ENCODE measurements at places on chromosomes 11 and 22.

GRCh38 chr22:42368379-42369249, 63.6 kb downstream of the NFAM1 start:
- DNase-seq: no peak

- DNase-seq: no peak
Observed at GRCh38 chr11:76368490-76368889, 12.4 kb downstream of the THAP12 start.

GRCh38 chr11:96267001-96267495, 75.9 kb downstream of the MAML2 start:
- no peak for DNase-seq

DNA sequence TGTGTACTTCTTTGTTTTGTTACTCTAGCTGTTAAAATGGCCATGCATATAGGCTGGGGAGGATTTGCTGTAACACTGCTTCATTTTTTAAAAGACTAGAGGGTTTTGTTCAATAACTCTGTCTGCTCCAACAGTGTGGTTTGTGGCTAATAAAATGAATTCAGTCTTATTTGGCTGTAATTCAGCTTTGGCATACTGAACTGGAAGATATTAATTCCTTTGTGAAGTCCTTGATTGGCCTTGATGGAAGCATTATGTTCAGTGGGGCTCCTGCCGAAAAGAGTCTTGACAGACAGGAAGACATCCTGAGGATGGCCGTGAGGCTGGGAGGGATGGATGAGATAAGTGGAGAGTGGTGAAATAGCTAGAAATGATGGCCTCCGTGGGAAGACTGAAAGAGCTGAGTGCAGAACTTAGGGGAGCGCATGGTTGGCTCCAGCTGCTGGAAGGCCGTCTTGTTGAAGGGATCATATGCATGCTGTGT, 44.8 kb upstream of the MYO18B start:
- DNase-seq: no peak

GRCh38 chr11:129286813-129287212, 88.8 kb upstream of the BARX2 start:
- DNase-seq: no peak

DNA sequence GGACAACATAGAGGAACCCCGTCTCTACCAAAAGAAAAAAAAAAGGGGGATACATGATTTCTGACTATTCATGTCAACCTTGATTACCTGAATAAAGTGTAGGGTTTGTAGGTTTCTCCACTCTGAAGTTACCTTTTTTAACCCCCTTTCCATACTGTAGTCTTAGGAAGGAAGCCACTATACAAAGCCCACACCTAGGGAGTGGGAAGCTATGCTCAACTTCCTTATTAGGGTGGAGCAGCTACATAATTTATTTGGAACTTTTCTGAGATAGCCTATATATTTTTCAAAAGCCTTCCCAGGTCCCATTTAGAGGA, 582 bp upstream of the ATP6V1E1 start:
- DNase-seq: no peak

DNA sequence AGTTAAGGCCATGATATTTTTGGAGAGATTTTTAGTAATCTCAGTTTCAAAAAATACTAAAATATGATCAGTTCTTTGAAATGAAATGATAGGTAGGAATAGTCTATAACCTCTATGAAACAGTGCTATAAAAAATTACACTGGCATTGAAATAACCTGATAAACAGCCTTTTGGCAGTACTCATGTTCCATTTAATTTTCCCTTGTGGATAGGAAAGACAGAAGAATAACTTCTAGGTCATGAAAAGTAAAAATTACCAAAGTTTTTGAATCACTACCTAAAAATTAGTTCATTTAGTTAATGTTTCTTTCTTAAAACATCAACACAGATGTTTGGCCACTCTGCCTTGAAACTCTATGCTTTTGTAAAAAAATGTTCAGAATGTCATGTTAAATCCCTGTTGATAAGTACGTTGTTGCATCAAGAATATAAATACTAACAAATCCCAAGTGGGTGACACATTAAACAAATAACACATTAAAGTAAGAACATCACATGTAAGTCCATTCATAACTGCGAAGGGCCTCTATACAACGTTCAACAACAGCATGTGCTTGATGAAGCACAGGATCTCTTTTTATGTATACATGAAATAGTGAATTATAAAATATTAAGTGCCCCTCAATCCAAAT, 290.2 kb downstream of the SWAP70 start:
- DNase-seq: no peak

DNA sequence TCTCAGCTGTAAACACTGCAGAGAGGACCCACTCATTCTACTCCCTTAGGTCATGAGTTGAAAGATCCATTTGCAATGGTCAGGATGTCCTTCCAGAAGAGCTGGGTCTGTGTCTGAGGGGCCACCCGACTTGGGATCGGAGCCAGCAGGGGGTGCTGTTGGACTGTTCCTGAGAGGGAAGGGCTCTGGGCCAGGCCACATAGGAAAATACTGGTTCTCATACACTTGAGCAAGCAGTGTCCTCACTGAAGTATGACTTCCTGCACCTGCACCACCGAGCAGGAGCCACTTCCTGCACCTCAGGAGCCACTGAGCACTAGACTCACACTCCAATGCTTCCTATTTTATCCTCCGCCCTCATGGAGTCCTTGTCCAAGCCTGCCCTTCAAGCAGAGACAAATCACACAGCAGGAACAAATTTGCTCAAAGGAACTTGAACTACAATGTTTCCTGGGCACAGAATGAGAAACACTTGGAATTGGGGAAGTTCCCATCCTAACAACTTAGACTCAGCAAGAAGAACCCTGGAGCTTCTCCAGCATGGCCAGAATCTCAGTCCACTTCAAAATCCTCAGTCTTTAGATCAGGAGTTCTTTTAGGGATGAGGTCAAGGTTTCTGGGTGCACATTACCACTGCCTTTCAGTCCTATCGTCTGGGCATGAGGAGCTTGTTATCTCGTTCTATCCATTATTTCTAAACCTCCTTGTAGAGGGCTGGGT, 36.6 kb upstream of the VPREB1 start:
- peak; percentile 26 for DNase-seq

DNA sequence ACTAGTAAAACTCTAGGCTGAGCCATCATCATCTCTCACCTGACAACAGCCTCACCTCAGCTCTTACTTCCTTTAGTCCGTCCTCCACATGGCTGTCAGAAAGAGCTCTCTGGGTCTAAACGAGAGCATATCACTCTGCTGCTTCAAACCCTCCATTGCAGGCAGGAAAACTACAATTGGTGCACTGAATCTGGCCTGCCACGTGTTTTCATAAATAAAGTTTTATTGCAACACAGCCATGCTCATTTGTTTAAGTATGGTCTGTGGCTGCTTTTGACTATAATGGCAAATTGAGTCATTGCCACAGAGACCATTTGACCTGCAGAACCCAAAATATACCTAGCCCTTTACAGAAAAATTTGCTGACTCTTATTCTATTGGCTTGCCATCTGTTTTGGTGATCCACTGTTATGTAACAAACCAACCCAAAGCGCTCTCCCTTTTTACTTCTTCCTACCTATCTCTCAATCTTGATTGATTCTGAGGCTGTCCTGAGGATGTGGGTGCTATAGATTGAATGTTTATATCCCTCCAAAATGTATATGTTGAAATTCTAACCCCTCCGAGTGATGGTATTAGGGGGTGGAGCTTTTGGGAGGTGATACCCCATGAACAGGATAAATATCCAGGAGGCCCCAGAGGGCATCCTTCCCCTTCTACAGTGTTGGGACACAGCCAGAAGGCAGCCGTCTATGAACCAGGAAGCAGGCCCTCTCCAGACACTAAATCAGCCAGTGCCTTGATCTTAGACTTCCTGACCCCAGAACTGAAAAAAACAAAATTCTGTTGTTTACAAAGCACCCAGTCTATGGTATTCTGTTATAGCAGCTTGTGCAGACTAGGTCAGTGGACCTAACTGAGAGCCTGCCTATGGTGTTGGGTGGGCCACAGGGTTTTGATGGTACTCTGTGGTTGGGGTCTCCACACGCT, 99.9 kb downstream of the PIWIL4 start:
- DNase-seq: no peak

GRCh38 chr11:131868629-131869507, 498.5 kb downstream of the NTM start:
- no peak for DNase-seq

DNA sequence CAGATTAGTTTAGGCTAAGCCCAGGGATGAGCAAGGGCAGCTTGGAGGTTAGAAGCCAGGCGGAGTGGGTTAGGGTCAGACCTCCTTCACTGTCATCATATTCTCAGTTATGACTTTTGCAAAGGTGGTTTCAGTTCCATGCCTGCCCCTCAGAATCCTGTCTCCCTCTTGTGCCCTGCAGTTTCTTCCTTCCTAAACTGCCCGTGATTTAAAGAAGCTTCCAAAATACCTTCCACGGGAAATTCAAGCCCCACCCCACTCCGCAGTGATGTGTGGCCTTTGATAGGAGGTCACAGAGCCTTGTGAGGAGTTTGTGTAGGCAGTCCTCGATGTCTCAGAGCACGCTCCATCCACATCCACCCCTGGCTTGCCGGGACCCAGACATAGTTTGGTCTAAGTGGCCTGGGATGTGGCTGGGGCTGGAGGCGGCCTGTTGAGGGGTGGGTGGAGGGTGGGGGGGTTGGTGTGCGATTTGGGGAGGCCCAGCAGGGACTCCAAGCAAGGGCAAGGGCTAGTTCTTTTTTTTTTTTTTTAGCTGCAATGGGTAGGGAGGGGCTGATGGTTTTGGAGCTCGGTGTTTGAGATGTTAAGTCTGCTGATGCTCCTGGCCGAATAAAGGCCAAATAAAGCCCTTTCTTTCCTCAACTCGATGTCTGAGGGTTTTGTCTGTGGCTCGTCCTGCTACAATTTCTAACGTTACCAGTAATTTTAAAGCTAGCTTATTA, 1.6 kb upstream of the IFITM1 start:
- DNase-seq: no peak

DNA sequence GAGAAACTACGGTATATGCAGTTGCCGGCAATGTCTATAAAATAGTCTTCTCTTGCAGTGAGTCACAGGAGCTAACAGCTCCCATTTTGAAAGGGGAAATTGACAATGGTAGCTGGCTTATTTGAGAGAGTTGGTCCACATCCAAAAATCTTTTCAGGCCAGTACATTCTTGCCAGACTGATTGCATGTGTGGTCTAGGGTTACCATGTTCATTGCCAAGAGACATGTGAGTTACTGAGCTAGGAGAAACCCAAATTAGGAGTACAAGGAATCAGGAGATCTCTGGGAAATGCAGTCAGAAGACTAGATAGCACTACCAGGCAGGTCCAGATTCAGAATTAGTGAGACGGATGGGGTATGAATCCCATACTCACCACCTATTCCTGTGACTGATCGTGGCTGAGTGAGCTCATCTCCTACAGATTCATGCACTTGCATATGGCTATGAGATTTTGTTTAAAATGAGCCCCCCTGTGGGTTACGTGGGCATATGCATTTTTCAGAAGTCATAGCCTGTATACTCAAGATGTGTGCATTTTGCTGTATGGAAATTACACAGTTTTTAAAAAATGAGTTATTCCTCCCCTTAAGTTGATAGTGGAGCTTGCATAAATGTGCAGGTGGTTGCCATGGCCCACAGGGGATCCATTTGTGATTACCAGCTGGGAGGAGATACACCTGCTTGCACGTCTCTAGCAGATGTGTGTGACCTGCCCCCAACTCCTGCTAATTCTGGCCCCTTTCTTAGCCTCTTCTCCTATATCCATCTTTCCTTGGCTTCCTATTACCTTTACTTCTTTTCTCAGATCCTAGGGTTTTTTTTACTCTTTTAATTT, 102.7 kb downstream of the COMMD9 start:
- DNase-seq: no peak

- DNase-seq: no peak
Observed at GRCh38 chr11:107856180-107856980, 2.2 kb downstream of the SLC35F2 start.

GRCh38 chr22:48047722-48048500, 1285.5 kb downstream of the TBC1D22A start:
- DNase-seq: no peak

DNA sequence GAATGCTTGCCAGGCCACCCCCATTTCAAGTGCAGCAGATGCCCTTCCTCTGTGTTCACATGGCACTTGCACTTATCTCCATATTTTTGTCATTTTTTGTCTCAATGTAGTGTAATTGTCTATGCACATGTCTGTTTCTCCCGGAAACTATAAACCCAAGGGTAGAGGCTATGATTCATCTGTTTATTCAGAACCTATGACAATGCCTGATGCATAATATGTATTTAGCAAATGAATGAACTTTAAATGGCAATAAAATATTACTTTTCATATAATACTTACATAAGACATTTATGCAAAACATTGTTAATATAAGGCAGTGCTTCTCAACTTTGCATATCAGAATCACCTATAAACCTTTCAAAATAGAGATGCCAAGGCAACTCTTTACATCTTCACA, 6.7 kb downstream of the PAK1 start:
- DNase-seq: no peak

DNA sequence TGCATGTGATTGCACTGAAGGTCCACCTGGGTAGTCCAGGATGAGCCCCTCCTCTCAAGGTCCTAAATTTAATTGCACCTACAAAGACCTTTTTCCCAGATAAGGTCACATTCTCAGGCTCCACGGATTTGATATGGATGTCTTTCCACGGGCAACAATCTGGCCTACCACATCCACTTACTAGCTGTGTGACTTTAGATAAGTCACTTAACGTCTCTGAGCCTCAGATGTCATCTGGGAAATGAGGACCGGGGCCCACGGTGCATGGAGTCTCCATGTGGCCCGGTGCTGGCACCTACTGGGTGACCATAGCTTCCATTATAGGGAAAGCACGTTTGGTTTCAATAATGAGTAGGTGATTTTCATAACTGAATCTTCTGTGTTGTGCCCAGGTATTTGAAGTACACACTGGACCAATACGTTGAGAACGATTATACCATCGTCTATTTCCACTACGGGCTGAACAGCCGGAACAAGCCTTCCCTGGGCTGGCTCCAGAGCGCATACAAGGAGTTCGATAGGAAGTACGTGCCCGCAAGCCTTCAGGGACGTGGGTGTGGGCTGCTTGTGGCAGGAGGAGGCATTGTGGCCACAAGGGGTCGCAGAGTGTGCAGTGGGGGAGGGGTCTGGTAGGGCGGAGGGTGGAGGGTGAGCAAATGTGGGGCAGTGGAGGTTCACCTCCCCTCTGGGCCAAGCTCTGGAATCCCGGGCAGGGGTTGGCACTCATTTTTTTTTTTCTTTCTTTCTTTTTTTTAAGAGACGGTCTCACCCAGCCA, 55.7 kb downstream of the ARHGAP8 start:
- no peak for DNase-seq

- peak; percentile 39 for DNase-seq
Observed at GRCh38 chr11:126197277-126197939, 14.0 kb downstream of the RPUSD4 start.

- DNase-seq: no peak
Observed at GRCh38 chr11:96218006-96218405, 125.0 kb downstream of the MAML2 start.

- no peak for DNase-seq
Observed at GRCh38 chr11:25943777-25944661, 387.9 kb upstream of the ANO3 start.

DNA sequence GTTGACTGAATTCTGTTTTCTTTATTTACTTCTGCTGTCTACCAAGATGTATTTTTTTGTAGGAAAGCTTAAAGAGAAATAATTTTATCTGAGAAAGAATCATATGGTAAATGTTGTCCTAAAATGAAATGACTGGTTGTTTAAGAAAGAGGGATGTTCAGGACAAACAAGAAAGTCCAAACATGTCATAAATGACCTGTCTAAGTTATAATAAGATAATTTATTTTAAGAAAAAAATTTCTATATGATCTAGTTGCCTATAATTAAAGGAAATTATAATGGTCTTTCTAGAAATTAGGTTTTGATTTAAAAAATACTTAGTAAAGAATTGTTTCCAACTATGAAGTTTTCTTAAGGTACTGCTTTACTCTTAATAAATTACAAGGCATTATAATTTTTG, 10.5 kb downstream of the SCGB2A2 start:
- no peak for DNase-seq

GRCh38 chr22:44394246-44395117, 81.7 kb upstream of the SHISAL1 start:
- no peak for DNase-seq

Measured in HS-5 (cell line).